Endothelial cell of umbilical vein (primary cell): ENCODE measurements at places on chromosomes 3 and 15. TPM values are rescaled to one million over a fixed set of nuclear protein-coding genes. Genes with fewer than 3 reads are reported as not detected.
A peak's percentile ranks its signal among the peaks of the same experiment; 100 is the strongest.

DNA sequence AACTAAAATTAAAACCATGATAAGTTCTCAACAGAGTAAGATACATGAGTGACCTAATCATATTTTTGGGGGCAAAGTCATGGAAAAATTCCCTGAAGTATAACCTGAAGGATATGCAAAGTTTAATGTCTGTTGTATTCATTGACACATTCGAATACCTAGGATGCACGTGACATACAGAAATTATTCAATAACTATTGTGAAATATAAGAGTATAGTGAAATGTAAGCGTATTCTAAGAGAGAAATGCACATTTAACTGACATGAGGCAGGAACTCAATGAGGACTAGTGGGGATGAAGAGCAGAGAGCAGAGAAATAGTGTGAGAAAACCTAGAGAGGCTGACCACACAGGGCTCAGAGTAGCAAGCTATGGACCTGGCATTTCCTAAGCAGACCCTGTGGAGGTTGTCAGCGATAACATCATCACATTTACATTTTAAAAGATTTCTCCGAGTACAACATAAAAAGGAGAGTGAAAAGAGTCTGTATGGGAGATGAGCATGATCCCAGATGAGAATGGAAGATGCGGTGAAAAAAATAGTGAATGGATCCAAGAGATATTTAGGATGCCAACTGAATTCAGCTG lies 588.8 kb downstream of the MAGI1 start:
- no peak overlapping the region for H3K27ac ChIP-seq
- no peaks in the 10 kb centered on the region for H3K36me3 ChIP-seq
- H3K4me1 ChIP-seq = no peaks in the 10 kb centered on the region
- no peaks in the 10 kb centered on the region for H3K27me3 ChIP-seq

DNA sequence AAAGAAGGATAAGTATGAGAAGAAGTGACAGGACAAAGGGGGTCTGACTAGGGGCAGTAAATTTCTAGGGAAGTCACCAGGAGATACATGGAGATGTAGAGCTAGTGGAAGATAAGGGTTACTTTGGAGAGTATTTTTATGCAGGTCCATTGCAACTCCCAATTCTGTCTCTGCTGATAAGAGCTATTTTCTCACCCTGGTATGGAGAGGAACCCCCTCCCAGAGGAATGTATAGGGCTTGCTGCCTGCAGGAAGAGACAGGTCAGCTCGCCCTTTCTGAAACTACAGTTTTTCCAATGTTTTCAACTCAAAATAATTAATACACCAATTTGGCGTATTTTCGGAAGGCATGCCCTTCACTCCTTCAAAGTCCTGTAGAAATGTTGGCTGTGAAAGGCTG lies 11.4 kb upstream of the CORO2B start:
- H3K36me3 ChIP-seq = no peaks in the 10 kb centered on the region
- H3K27me3 ChIP-seq = peaks cover 41% of the 10 kb centered on the region
- no peaks in the 10 kb centered on the region for H3K4me1 ChIP-seq

- no peak for DNase-seq
- no peak overlapping the region for H3K27ac ChIP-seq
- H3K36me3 ChIP-seq = no peaks in the 10 kb centered on the region
- no peaks in the 10 kb centered on the region for H3K4me1 ChIP-seq
Observed at GRCh38 chr15:62455441-62455921, 290.4 kb upstream of the C2CD4B start.

GRCh38 chr15:33693166-33693800 lies 275.0 kb upstream of the CHRM5 start:
- H3K36me3 ChIP-seq = no peaks in the 10 kb centered on the region
- no peak overlapping the region for H3K4me3 ChIP-seq
- H3K4me1 ChIP-seq = no peaks in the 10 kb centered on the region
- H3K27ac ChIP-seq = no peak overlapping the region
- DNase-seq = no peak
- peaks cover 3% of the 10 kb centered on the region for H3K27me3 ChIP-seq

- no peak for DNase-seq
- H3K4me1 ChIP-seq = no peaks in the 10 kb centered on the region
- H3K27ac ChIP-seq = no peak overlapping the region
- no peaks in the 10 kb centered on the region for H3K36me3 ChIP-seq
- H3K27me3 ChIP-seq = no peaks in the 10 kb centered on the region
- no peak overlapping the region for H3K4me3 ChIP-seq
Observed at GRCh38 chr3:20905210-20905805, 719.3 kb upstream of the SGO1 start.

DNA sequence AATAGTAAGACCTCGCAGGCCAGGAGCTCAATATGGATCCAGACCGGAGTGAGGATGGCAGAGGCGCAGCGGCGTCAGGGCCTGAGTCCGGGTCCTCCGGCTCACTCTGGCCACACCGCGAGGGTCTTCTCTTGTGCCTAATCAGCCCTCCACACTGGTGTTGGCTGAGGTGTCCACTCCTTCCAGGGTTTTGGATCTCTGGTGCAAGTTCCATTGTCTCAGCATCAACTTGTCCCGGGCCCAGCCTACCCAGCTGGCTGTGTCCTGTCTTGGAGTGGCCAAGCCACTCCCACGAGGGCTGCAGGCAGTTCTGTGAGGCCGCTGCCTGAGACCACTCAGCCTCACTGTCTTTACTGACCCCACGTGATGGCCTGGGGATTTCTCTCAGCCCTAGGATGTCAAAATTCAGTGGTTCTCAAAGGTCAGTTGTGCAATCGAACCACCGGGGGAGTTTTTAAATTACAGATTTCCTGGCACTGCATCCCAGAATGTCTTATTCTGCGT lies 12.6 kb upstream of the GOLGA6L7 start:
- no peaks in the 10 kb centered on the region for H3K27me3 ChIP-seq
- no peak overlapping the region for H3K4me3 ChIP-seq
- no peaks in the 10 kb centered on the region for H3K36me3 ChIP-seq
- no peak for DNase-seq

DNA sequence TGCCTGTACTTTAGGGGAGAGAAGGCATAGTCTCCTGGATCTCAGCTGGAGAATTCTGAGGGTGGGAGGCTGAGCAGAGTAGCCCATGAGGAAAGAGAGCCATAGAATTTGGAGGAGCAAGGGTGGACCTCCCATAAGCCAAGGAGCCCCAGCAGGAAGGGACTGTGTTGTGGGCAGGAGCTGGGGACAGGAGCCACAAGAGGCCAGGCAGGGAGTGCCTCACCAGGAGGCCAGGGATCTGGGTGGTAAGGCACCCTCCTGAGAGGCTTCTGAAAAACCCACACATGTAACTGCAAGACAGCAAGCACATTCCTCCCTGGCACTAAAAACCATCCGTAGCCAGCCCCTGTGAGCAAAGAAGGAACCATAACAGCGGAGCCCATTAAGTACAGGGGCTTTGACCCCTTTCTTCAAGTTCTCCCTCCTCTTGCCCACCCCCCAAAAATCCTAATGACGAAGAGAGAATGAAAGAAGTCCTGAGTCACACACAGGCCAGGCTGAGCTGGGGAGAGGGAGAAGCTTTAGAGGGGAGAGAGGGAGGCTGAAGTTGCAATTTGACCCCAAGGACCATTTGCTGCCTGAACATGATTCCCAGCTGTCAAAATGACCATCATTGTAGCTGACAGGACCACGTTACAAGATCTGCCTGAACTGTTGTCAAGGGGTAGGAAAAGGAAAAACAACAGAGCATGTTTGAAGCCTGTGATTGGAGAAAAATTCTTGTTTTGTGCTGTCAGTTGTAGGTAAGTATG lies 82.6 kb downstream of the TRIM42 start:
- no peak overlapping the region for H3K4me3 ChIP-seq
- no peak for DNase-seq
- no peaks in the 10 kb centered on the region for H3K27me3 ChIP-seq
- H3K4me1 ChIP-seq = no peaks in the 10 kb centered on the region
- no peaks in the 10 kb centered on the region for H3K36me3 ChIP-seq
- H3K27ac ChIP-seq = no peak overlapping the region

- no peak overlapping the region for H3K4me3 ChIP-seq
- H3K27ac ChIP-seq = no peak overlapping the region
- DNase-seq = no peak
- no peaks in the 10 kb centered on the region for H3K36me3 ChIP-seq
- no peaks in the 10 kb centered on the region for H3K4me1 ChIP-seq
- H3K27me3 ChIP-seq = no peaks in the 10 kb centered on the region
Observed at GRCh38 chr3:175818811-175819464, 959.8 kb downstream of the NAALADL2 start.

DNA sequence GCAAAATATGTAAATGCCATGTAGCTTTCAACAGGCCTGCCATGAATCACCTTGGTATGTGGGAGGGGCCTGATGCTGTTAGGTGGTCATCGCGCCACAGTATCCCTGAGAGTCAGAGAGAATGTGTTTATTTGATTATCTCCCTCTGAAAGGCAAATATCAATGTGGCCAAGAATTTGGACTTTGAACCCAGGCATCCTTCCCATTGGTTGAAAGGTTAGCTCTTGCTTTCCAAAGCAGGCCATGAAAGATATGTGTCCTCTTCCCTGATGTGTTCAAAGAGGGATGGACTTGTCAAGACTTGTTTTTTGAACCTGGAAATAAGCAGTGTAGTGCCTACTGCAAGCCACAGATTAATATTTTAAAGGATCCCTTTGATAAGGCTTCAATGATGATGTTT lies 36.7 kb downstream of the SRP14 start:
- H3K27me3 ChIP-seq = no peaks in the 10 kb centered on the region
- H3K27ac ChIP-seq = no peak overlapping the region
- DNase-seq = no peak
- peaks cover 3% of the 10 kb centered on the region for H3K4me1 ChIP-seq
- no peak overlapping the region for H3K4me3 ChIP-seq
- H3K36me3 ChIP-seq = peaks cover 14% of the 10 kb centered on the region

DNA sequence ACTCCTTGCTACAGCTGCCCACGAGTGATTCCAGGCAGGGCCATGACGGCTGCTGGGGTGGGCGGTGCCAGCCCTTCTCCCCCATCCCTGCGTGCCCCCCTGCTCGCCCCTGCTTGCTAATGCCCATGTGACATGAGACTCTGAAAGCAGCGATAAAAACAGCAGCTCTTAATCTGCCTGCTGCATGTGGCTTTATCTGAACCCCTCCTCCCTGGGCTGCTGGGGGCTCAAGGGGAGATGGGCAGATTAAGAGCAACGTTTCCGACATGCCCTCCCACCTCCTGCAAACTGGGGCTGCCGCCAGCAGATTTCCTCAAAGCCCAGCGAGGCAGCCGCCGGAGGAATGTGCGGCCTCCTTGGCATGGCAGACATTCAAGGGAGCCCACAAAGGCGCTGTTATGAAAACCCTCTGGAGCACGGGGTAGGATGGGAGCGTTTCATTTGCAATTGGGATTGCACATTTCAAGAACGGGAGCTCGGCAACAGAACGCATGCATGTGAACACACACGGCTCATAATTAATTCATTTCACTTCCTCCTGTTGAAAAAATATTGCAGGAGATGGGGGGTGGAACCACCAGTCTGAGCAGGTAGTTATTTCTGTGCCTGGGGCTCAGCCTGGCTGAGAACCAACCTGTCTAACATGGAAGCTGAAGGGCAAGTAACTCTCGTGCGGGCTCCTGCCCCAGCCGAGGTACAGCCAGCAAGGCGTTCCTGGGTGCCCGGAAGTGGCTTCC lies 504.2 kb upstream of the PROK2 start:
- peaks cover 90% of the 10 kb centered on the region for H3K27me3 ChIP-seq
- H3K27ac ChIP-seq = no peak overlapping the region
- H3K4me1 ChIP-seq = no peaks in the 10 kb centered on the region

DNA sequence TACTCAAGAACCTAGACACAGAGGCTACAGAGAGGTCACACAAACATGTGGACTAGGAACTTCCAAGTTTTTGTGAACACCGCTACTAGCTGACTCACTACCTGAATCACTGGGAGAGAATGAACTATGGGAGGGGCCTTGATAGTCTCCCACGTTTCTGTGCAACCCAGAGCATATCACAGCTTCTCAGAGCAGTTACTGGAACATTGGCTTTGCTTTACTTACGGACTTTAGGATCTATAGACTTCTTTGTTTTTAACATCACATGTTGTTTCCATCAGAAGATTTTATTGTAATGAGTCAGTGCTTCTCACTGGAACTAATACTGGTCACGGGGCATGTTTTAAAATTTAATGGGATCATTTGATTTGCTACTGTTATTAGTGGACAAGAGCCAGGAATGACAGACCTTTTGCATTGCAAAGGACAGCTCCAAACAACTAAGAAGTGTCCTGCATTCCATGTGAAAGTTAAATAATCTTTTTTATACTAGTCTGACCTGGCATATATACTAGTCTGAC lies 35.6 kb downstream of the RTP4 start:
- no peaks in the 10 kb centered on the region for H3K36me3 ChIP-seq
- H3K27me3 ChIP-seq = no peaks in the 10 kb centered on the region
- H3K4me1 ChIP-seq = peaks cover 3% of the 10 kb centered on the region
- peak; percentile 88 for DNase-seq
- H3K27ac ChIP-seq = no peak overlapping the region

GRCh38 chr15:75367406-75367912 lies 948 bp downstream of the MAN2C1 start:
- no peak for DNase-seq
- H3K36me3 ChIP-seq = peaks cover 6% of the 10 kb centered on the region
- H3K27ac ChIP-seq = peak overlapping the region; percentile 21
- peak overlapping the region; percentile 34 for H3K4me3 ChIP-seq

DNA sequence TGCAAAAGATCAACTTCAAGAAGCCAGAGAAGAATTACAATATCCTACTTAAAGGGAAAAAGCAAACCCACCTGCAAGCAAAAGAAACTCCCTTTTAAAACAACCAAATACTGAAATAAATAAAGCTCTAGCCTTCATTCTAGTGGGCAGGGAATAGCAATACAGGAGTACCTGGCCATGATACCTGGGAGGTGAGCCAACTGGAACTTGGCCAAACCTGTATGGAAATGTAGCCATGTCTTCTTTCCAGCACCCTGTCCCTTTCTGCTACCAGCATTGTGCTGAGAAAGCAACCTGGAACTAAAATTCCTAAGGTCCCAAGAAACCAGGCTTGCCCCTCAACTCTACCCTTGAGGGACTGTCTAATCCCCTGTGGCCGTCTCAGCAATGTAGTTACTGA lies 530.0 kb downstream of the EPHB1 start:
- no peaks in the 10 kb centered on the region for H3K27me3 ChIP-seq
- H3K27ac ChIP-seq = no peak overlapping the region
- no peaks in the 10 kb centered on the region for H3K4me1 ChIP-seq
- H3K4me3 ChIP-seq = no peak overlapping the region
- no peaks in the 10 kb centered on the region for H3K36me3 ChIP-seq

- peak; percentile 92 for DNase-seq
- peak overlapping the region; percentile 43 for H3K27ac ChIP-seq
- H3K36me3 ChIP-seq = no peaks in the 10 kb centered on the region
Observed at GRCh38 chr3:187016639-187017345, 86.5 kb downstream of the ST6GAL1 start.

GRCh38 chr3:13157986-13158385 lies 84.8 kb upstream of the IQSEC1 start:
- no peaks in the 10 kb centered on the region for H3K27me3 ChIP-seq
- H3K27ac ChIP-seq = no peak overlapping the region
- H3K4me3 ChIP-seq = no peak overlapping the region

GRCh38 chr15:65066001-65066634 lies 1.7 kb downstream of the RASL12 start:
- H3K36me3 ChIP-seq = no peaks in the 10 kb centered on the region
- H3K27me3 ChIP-seq = peaks cover 44% of the 10 kb centered on the region

The PCOLCE2 gene
- polyA plus RNA-seq = not detected in 2 replicates

The ANKRD63 gene
- not detected in 2 replicates for polyA plus RNA-seq

The WNT7A gene
- not detected in 2 replicates for polyA plus RNA-seq

The SLC24A5 gene
- polyA plus RNA-seq = not detected in 2 replicates

The STAC gene
- 0.03 and 0.11 TPM in 2 replicates for polyA plus RNA-seq

The ADPRH gene
- 3.3 and 3.5 TPM in 2 replicates for polyA plus RNA-seq

The TEX264 gene
- polyA plus RNA-seq = 89.7 and 114 TPM in 2 replicates

The TRPC1 gene
- polyA plus RNA-seq = 3.0 and 3.5 TPM in 2 replicates

The GABRR3 gene
- polyA plus RNA-seq = not detected in 2 replicates
